ENCODE measurements at places on chromosomes 11 and 22.
A peak's percentile ranks its signal among the peaks of the same experiment; 100 is the strongest.

DNA sequence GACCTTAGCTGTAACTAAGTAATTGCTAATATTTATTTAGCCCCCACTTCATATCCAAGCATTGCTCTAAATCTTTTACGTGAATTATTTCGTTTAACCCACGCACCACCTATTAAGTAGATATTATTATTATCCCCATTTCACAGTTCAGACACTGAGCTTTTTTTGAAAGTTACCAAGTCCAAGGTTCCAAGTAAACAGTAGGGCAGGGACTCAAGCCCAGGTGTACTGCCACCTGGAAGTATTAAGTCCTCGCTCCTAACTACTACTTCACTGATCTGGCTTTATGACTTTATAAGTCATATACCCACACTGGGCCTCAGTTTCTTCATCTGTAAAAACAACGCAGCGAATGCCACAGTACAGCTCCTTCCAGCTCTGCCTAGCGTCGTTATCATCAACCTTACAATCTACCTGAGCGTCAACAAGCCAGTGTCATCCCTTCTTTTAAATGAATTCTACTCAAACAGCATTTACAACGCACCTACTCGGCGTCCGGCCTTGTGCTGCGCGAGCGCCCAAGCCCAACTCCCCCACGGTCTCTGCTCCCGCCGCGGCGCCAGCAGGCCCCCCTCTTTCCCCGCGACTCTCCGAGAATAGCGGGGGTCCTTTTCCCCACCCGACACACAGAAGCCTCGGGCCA is 624 bp downstream of the TMEM41B start:
- peak; percentile 35 for DNase-seq

GRCh38 chr11:63622323-63622722 is 8.1 kb upstream of the PLAAT3 start:
- DNase-seq, result no peak

GRCh38 chr11:114820621-114821020 is 142.3 kb downstream of the NXPE2 start:
- DNase-seq, result no peak

DNA sequence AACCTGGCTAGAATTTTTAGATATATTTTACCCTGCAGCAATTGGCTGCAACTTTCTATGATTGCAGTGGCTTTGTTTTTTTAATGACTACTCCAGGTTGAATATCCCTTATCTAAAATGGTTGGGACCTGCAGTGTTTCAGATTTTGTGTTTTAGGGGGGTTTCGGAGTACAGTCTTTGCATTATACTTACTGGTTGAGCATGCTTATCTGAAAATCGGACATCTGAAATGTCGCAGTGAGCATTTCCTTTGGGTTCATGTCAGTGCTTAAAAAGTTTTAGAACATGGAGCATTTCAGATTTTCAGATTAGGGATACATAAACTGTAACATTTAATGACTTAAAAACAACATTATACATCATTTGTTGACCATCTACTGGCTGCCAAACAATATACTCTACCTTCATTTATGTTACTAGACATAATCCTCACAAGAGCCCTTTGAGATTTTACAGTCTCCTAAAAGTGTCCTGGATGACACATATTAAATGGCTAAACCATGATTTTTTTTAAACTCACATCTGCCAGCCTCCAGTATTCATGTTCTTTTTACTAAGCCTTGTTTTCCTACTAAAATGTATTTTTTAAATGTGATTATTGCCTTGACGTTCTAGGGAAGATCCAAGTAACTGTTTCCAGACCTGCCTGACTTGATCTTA is 66.3 kb downstream of the PRMT3 start:
- no peak for DNase-seq

GRCh38 chr11:10526974-10527918 is 13.7 kb downstream of the RNF141 start:
- no peak for DNase-seq

Data from NCI-H526 treated with DMSO at 0.1 percent for 48 hours (cell line).